ENCODE measurements at places on chromosomes 5 and 9.

- DNase-seq = no peak
Observed at GRCh38 chr5:139711067-139711905, 63.1 kb downstream of the CXXC5 start.

DNA sequence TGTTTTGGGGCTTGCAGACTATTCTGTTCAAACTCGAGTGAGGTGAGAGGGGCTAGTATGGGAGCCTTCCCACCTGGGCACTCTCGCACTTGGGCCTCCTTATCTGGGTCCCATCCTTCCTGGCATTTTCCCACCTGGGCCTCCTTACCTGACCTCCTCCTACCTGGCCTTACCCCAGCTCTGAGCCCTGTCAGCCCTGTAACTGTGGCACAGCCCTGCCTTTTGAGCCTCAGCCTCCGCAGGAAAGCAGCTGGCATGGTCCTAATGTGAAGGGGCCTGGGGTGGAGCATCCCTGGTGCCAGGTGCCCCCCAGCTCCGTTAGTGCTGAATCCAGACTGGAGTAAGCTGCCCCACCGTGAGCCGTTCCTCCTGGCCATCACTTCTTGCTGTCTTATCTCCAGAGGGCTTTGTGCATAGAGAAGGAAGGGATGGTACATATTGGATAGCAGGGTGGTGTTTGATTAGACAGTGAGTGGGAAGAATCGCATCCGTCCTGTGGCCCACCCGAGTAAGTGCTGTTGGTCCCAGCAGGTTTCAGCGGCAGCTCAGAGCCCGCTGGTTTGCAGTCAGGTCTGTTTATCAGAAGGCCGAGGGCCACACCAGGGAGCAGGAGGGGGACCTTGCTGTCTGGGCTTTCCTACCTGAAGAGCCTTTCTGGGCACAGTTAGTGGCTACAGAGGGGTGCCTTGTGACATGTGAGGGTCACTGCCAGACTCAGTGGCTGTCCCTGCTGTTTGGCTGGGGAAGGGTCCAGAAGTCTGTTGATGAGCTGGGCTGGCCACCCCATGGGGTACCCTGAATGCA is 76.5 kb downstream of the WNK2 start:
- DNase-seq = no peak

- DNase-seq = no peak
Observed at GRCh38 chr9:125745018-125745417, 2.2 kb upstream of the PBX3 start.

DNA sequence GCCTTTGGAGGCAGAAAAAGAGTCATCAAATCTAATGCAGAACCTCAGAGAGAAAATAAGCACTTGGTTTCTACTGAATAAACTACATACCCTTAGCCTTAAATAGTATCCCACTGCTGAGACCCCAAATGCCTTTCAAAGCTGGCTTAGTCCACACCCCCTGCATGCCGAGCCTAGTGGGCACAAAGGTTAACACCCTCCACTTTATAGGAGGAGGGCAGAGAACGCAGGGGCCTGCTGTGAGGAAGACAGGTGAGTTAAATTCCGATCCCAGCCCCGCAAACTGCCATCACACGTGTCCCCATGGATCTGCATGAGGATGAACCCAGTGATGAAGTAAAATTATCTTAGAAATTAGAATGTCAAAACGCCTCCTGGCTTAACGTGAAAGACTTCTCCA is 19.5 kb upstream of the HSD17B3 start:
- DNase-seq = no peak

DNA sequence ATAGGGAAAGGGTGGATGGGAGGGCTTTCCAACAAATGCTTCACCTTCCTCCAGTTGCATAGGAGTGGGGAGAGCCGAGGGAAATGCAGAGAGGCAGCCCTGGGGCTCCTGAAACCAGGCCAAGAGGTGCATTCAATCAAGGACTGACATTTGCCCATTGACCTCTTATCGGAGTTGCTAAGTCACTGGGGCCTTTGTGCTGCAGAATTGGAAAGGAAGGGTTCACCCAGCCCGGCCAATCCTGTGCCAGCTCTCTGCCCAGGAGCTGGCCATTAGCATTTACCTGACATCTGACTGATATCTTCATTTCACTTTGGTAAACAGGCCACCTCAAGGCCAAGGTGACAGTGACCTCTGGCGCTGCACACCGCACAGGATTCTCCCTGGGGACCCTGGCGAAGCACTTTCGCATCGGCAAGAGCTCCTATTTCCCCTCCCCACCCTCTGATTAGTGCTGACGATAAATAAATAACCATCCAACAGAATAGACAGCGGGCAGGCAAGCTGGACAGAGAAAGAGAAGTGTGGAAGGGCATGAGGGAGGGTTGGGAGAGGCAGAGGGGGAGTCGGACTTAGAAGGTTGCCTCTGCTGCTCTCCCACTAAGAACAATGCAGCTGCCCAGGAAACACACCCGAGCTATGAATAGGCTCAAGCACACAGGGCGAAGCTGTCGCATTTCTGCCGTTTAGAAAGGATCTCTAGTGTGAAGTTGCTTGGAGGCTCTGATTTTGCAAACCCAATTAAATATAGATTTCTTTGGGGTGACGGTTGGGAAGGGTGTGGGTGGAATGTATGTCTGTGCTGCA is 57.0 kb upstream of the BOD1 start:
- no peak for DNase-seq

GRCh38 chr5:172973931-172974330 is 9.6 kb upstream of the ATP6V0E1 start:
- DNase-seq = no peak

DNA sequence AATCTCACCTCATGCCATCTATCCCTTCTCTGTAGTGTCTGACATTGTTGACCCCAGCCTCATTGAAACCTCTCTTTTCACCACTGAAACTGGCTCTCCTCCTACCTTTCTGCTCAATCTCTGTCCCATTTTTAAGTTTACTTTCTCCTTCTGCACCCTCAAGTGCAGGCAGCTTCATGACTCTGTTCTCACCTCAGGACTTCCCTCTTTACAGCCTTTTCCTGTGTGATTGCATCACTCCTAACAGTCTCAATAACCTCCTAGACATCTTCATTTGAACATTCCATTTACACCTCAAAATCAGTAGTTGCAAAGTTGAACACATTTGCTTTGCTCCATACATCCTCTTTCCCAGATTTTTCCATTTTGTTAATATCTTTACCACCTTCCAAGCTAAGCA is 172.1 kb downstream of the RASEF start:
- no peak for DNase-seq

GRCh38 chr5:76404223-76405211 is 1.4 kb downstream of the IQGAP2 start:
- peak; percentile 92 for DNase-seq

Data from natural killer cell treated with Interleukin-12 subunit alpha and Interleukin-12 subunit beta and Interleukin-15 and Interleukin-18, amount 100 ng/mL, for 72 hours (primary cell).